ENCODE measurements at places on chromosomes 13 and 19.

DNA sequence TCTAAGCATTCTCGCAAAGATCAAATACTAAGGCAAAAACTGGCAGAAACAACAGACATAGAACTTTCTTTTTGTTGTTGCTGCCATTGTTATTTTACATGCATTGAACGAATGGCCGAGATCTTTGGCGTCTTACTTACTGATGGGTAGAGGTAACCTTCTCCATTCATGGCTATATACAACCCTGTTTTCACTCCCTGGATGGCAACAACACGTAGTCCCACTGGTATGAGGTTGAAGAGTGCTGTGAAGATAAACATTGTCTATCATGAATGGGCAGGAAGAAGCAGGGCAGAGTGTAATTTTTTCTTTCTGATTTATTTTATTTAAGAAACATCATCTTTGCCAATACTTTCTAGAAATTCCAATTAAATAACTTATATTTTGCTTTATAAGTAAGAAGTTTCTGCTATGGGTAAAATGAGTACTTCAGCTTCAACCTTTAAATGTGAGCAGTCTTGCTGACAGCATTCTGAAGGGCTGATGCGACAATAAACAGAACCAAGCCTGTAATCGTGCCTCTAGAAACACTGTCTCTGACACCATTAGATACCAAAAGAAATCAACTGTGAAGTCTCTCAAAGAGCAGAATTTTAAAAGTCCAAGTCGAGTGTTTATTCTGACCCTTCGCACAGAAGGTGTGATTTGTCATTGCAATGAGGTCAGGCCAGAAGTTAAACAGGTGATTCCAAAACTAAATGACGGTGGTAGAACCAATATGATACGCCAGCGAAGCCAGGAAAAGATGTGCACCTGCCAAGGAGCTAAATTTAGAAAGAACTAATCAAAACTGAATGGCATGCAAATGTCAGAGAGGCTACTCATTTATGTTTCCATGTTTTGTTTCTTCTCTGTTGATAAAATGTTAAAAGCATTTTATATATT lies 416.4 kb downstream of the ITGBL1 start:
- DNase-seq: no peak

- no peak for DNase-seq
Observed at GRCh38 chr13:30776661-30777060, 41.3 kb downstream of the ALOX5AP start.

DNA sequence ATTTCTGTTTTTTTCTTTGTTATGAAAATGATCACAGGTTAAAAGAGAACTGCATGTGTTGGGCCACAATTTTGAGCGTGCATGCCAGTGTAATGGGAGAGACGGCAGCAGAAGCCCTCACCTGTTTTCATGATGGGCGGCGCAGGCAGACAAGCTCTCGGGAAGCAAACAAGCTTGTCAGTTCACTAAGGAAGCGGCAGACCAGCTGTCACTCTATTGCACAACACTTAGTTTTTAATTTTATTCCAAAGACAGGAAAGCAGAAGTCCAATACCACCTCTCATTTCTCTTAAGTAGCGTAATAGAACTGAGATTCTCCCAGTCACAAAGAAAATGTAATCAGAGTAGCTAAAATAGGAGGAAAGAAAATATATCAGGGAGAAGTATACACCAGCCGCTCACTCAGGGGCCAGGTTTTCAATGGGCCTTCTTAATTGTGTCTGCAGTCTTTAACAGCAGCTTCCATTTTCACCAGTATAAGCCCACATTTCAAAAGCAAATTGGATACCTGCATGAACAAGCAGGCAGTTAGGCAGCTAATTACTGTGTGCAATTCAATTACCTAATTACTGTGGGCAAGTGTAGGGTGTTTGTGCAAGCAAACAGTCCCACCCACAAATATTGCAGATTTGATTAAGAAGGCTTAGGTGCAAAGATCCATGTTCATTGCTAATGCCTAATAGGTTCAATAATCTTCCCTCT lies 711.4 kb downstream of the DIAPH3 start:
- DNase-seq: peak; percentile 91

DNA sequence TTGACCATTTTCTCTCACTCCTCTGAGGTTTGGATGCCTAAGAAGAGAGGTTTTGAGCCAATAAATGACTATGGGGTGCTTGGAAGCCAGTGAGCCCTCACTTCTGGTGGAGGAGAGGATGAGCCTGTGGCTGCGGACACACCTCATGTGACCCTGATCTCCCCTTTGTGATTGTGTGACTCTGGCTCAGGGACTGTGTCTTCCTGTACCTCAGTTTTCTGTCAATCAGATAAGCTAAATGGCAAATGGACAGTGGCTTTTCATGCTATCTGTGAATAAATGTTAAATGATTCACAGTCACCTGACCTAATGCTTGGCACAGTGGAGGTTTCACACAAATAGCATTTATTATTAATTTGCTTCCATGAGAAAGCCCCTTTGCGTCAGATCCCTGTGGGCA lies 2.7 kb downstream of the PSG8 start:
- no peak for DNase-seq

GRCh38 chr19:5071579-5071978 lies 102.7 kb downstream of the KDM4B start:
- DNase-seq: no peak

GRCh38 chr19:28023064-28023463 lies 1189.9 kb downstream of the UQCRFS1 start:
- DNase-seq: no peak

- DNase-seq: no peak
Observed at GRCh38 chr13:47000165-47000564, 103.3 kb upstream of the HTR2A start.

- DNase-seq: no peak
Observed at GRCh38 chr13:99322297-99323103, 15.3 kb upstream of the GPR183 start.

DNA sequence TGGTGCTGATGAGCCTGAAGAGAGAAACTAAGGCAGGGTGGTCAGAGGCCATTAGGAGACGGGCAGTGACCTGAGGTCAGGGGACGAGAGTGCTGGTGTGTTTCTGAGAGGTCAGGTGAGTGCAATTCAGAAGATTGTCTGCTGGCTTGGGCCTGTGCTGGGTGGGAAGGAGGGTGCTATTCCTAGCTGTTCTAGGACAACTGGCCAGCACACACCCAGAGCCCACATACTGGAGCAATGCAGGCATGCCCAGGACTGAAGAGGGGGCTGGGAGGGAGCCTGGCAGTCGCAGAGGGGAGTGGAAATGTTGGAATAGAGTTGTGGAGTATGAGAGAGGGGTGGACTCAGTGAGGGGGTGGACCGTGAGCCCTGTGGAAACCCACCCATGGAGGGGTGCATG lies 16.5 kb downstream of the ARHGEF7 start:
- no peak for DNase-seq

- no peak for DNase-seq
Observed at GRCh38 chr13:75120085-75120484, 361.9 kb downstream of the TBC1D4 start.

GRCh38 chr13:20344836-20345490 lies 112.8 kb upstream of the GJB6 start:
- DNase-seq: no peak

GRCh38 chr19:41551711-41552110 lies 24.3 kb upstream of the CEACAM21 start:
- DNase-seq: no peak

DNA sequence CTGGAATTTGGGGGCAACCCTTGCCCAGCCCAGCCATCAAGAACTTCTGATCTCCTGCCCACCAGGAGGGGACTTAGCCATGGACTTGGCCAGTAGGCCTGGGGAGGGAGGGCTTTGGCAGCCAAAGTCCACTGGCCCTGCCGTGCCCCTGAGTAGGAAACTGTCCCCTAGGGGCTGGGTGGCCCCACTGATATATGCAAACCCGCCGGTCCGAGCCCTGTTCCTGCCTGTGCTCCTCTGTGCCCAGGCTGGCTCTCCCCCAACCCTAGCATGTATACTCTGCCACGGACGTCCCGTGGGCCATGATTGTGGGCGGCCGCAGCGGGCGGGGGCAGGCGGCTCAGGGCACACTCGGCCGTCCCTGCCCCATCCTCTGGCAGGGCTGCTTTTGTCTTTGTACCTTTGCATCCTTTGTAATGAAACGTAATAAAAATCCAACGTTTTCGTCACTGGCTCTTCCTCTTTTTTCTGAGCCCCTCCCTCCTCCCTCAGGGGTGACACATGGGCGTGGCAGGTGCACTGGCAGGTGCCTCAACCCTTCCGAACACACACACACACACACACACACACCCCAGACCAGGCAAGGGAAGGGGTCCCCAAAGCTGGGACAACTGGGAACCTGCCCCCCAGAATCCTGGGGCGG lies 9.1 kb downstream of the COMP start:
- no peak for DNase-seq

- no peak for DNase-seq
Observed at GRCh38 chr19:38033658-38034491, 126.9 kb downstream of the SIPA1L3 start.

DNA sequence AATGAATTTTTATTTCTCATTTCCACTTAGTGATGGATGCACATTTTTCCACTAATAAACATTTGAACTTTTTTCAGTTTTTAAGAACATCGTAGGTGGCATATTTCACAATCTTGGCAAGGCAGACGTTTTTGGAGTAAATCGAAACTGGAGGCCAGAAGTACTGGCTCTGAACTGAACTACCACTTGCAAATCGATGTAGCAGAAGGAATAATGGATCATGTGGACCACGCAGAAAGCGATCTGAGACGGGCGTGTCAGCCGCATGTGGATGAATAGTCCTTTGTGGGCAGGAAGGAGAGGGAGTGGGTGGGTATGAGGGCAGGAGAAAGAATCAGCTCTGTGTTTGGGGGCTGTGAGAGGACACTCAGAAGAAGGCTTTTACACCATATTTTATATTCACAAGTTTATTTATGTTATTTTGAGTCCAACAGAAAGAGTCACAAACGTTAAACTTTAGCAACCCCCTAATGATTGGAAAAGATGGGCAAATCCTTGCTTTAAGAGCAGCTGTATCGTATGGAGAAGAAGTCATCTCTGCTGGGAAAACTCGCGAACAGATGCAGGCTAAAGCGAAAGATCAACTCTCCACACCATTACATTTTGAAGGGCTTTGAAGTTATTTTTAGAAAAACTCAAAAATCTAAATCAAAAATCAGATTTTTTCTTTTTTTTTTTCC lies 90.5 kb downstream of the COL4A2 start:
- DNase-seq: no peak

DNA sequence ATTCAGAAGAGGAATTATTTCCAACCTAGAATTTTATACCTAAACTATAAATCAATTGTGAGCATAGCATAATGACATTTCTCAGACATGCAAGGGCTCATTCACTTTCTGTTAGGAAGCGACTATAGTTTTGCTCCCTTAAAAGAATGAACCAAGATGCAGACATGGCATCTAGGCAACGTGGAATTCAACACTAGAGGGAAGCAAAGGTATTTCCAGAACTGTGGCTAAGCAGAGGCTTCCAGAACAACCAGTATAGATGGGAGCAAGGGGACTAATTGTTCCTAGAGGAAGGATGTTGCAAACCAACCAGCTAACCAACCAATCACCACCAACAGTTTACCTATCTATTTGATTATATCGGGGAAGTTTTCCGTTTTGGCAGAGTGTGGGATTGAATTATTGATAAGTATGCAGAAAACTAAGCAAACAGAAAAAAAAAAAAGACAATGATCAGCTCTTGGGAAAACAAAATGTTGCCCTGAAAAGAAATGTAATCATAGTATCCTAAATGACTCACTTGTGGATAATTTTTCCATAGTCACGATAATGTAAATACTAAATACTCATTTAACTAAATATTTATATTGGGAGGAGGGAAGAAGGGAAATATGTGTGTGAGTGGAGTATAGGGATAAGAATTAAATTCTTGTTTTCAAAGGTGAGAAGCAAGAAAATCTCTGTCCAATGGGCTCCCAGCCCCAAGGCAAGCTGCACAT lies 21.1 kb downstream of the ARL11 start:
- no peak for DNase-seq

- no peak for DNase-seq
Observed at GRCh38 chr19:7509625-7510024, 6.3 kb upstream of the ZNF358 start.

DNA sequence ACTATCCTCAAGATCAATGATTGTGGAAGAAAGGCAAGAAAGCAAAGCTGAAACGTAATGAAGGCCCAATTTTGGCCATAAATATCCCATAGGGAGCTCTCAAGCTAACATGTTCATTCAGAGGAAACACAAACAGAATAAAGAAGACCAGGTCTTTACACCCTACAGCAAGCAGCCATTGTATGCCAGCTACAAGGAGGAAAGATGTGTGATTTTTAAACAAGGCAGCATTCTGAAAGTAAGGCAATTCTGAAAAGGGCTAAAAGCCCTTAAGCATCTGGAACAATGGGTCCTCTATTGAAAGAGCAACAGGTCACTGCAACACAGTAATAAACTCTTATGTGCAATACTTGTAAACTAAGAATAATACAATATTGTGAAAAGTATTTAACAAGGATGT lies 1002.4 kb downstream of the SLITRK1 start:
- DNase-seq: no peak

- DNase-seq: no peak
Observed at GRCh38 chr13:67278235-67278634, 48.1 kb upstream of the PCDH9 start.

DNA sequence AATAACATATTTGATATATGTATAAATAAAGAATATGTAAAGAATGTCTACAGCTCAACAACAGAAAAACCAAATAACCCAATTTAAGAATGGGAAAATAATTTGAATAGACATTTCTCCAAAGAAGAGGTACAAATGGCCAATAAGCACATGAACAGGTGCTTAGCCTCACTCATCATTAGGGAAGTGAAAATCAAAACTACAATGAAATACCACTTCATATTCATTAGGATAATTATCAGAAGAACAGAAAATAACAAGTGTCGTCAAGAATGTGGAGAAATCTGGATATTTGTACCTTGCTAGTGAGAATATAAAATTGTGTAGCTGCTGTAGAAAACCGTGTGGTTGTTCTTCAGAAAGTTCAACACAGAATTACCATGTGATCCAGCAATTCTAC lies 8.4 kb upstream of the SUPT20H start:
- no peak for DNase-seq

- no peak for DNase-seq
Observed at GRCh38 chr13:60707878-60708277, 310.9 kb downstream of the TDRD3 start.

DNA sequence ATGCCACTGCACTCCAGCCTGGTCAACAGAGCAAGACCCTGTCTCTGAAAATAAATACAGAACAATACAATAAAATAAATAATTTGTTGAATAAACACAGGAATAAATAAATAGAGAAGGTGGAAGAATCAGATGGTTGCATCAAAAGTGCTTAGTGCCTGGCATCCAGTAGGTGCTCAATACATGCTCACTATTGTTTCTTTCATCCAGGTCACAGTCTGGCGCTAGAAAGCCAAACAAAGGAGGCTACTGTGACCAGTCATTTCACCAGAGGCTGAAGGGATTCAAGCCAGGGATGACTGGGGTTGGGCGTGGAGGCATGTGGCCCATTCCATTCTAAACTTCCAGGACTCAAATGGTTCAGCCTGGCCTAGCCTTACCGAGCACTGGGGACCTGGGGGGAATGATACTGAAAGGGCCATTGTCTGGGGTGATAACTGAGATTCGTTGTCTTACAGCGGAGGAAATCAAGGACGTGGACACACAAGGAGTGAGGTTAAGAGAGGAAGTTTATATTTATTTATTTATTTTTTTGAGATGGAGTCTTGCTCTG lies 3.6 kb upstream of the NDUFB7 start:
- DNase-seq: no peak
